ENCODE measurements at places on chromosomes 3 and 15.

GRCh38 chr3:188993181-188993580 lies 178.6 kb upstream of the TPRG1 start:
- DNase-seq = no peak

GRCh38 chr15:77120576-77120975 lies 49.7 kb upstream of the TSPAN3 start:
- DNase-seq = no peak

GRCh38 chr15:52558196-52558595 lies 10.6 kb downstream of the ARPP19 start:
- peak; percentile 29 for DNase-seq

- no peak for DNase-seq
Observed at GRCh38 chr3:130895690-130896488, 2.0 kb downstream of the ATP2C1 start.

DNA sequence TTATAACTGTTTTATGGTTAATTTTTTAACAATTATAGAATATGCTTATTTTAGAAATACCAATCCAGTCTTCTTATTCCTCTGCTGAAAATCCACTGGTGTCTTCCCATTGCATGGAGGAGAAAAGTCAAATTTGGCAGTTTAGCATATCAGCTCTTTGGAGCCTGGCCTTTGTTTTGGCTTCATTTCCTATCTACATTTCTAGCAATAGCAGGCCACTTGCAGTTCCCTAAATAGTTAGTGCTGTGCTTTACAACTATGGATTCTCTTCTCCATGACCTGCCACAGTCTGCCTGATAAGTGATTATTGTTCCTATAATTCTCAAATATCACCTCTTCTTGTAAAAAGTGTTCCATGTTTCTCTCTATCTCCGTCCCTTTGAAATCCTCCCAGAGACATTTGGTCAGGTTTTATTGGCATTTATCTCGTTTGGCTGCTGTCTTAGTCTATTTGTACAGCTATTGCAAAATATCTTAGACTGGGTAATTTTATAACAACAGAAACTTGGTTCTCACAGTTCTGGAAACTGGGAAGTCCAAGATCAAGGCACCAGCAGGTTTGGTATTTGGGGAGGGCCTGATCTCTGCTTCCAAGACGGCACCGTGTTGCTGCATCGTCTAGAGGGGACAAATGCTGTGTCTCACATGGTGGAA lies 8.2 kb upstream of the SEC22A start:
- no peak for DNase-seq

DNA sequence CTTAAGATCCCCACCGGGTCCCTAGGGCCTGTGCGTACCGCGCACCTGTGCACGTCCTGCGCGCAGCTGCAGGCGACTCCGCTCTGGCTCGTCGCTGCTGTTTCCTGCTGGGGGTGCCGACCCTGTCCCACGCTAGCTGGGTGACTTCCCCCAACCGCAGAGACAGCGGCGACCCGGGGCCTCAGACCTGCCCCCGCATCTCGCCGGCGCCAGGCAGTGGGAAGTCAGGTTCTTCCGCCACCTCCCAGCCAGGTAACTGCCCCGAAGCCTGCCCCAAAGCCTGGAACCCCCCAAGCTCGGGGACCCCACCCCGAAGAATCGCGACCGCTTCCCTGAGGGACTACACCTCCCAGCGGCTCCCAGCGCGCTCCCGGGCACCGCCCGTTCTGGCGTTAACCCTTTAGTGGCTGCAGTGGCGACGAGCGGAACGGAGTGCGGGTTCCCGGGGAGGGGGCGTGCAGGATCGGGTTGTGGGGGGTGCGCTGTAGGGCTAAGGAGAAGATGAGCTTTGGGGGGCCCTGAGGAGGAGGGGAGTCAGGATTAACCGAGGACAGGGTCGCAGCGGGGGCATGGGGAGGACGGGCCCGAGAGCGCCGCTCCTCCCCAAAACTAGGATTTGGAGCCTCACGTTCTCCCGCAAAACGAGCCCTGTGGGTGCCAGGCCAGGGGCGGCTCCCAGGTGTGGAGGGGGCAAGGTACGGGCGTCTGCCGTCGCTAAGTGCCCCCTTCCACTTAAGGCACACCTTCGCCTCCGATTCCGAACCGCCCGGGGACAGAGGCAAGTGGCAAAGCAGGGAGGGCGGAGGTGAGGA lies 589 bp downstream of the NEIL1 start:
- no peak for DNase-seq

GRCh38 chr3:179113903-179114302 lies 34.3 kb upstream of the PIK3CA start:
- DNase-seq = peak; percentile 44

DNA sequence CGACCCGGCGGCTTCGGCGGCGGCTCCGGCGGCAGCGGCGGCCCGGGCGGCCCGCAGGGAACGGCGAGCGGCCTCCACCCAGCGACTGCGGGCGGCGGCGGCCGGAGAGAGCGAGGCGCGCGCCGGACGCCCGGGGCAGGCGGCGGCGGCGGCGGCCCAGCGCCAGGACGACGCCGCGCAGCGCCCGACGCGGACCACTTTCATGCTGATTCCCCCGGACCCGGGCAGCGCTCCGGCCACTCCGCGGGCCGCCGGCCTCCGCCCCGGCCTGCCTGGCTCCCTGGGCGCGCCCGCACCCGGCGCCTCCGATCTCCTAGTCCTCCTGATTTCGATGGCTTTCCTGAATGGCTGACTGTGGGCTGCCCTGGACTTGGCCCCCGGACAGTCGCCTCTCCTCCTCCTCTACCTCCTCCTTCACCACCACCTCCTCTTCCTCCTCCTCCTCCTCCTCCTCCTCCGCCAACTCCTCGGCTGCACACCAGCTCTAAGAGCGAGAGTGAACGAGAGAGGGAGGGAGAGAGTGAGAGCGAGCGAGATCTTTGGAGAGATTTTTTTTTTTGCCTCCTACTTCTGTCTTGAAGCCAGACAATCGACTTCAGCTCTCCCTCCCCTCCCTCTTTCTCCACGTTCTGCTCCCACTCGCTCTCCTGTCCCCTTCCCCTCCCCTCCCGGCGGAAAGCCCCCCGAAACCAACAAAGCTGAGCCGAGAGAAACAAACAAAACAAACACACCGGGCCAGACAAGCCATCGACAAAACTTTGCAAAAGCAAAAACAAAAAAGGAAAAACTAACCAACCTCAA lies 844 bp downstream of the NR2F2 start:
- DNase-seq = no peak

DNA sequence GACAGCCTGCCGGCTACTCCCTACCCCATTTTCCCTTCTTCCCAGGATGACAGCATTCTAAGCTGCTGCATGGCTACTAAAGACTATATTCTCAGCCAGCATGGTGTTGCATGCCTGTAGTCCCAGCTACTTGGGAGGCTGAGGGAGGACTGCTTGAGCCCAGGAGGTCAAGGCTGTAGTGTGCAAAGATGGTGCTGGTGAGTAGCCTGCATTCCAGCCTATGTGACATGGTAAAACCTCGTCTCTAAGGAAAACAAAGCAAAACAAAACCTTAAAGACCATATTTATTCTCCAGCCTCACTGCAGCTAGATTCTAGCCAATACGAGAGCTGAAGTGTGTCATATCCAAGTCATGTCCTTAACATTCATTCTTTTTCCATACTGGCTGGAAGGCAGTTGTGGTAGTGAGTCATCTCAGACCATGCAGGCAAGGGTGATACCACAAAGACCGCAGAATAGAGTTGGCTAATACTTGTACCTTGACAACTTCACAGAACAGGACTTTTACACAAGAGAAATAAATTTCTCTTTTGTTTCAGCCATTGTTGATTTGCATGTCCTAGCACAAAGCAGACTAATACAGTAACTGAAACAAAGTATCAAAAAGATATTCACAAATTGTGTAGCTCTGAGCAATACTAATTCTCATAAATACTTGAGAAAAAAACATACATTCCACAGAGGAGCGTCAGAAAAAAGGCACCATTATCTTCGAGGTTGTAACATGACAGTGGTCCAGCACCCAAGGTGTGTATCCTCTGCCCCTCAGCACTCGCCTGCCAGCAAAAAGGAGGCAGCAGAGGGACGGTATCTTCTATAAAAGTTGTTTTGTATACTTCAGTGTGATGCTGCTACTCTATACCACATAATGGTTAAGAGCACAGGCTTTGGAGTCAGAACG lies 14.8 kb downstream of the PBRM1 start:
- DNase-seq = peak; percentile 99

DNA sequence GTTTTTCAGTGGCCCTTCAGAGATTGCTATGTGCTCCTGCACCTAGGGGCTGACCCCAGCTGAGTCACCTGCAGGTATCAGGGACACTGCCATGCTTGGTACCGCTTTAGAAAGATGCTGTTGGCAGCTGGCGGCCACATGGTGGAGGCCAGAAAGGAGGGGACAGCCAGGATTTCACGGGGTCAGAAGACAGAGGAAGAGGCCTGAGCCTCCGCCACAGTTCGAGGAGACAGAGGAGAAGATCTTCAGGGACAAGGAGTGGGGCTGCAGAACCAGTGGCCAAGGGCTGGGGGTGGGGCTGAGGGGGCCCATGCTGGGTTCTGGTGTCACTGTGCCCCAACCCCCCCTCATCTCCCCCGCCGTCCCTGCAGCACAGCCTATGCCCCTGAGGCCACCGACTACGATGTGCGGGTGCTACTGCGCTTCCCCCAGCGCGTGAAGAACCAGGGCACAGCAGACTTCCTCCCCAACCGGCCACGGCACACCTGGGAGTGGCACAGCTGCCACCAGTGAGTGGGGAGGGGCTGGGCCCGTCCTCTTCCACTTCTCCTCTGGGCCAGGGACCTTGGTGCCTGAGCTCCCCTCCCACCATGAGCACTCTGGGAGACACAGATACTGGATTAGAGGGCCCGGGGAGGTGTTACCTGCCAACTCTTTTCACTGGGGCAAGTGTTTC lies 19.9 kb downstream of the LOXL1 start:
- DNase-seq = no peak

- peak; percentile 11 for DNase-seq
Observed at GRCh38 chr3:155701882-155702465, 42.9 kb downstream of the PLCH1 start.

- DNase-seq = no peak
Observed at GRCh38 chr3:4067893-4068292, 235.3 kb upstream of the SETMAR start.

GRCh38 chr3:1734494-1735122 lies 364.1 kb upstream of the CNTN4 start:
- DNase-seq = no peak

DNA sequence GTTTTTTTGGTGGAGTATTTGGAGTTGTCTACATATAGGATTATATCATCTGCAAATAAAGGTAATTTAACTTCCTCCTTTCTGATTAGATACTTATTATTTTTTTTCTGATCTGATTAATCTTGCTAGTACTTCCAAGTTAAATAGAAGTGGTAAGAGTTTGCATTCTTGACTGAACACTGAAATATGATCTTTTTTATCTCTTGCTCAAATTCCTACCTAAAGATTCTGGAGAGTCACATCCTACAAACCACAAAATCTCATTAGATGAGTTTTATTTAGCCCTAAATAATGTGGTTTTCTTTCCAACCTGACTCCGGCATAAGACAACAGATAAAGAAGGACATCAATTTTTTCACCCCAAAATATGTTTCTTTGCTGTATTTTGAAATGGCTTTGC lies 977.9 kb upstream of the GBE1 start:
- no peak for DNase-seq

- DNase-seq = no peak
Observed at GRCh38 chr15:71112429-71112828, 2.8 kb upstream of the THSD4 start.

- DNase-seq = no peak
Observed at GRCh38 chr15:90603893-90604292, 74.2 kb downstream of the CRTC3 start.

DNA sequence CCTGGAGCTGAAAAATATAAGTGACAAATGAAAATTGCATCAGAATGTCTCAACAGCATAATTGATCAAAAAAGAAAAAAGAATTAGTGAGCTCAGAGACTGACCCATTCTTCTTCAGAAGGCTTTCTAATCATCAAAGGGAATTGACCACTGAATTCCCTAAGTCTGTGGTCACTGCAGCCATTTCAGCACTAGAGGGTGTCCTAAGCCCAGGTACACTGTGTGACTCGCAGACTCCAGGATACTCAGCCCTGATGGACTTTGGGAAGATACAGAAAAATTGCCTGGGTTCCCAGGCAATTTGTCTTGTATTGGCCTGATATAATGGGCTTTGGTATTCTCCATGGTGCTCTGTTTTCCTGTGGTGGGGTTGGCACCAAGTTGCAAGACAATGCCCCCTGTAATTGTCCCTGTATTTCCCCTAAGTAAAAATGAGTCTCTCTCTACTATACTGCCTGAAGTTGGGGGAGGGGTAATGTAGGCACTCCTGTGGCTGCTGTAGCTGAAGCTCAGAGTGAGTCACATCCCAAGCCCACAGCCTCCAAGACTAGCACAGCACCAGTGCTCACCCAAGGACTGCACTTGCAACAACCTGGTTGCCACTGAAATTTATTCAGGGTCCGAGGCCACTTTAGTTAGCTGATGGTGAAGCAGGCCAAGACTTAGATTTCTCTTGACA lies 256.0 kb upstream of the STAC start:
- DNase-seq = peak; percentile 14

GRCh38 chr3:30658328-30659052 lies 52.1 kb downstream of the TGFBR2 start:
- peak; percentile 73 for DNase-seq

DNA sequence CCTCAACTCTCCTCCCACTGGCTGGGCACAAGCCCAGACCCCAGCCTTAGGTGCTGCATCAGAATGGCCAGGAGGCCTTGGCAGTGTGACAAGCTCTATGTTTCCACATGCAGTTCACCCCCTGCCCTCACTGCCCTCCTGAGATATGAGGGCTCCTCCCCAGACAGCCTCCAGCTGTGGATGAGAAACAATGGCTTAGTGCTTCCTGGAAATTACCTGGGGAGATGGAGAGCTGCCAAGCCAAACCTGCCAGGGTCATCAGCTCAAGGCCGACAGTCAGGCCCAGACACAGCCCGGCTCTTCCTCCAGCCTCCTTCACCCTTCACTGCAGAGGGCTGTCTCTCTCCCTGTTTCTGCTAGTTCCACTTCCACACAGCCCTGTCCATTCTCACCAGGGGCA lies 76.3 kb downstream of the MYLK start:
- DNase-seq = no peak

DNA sequence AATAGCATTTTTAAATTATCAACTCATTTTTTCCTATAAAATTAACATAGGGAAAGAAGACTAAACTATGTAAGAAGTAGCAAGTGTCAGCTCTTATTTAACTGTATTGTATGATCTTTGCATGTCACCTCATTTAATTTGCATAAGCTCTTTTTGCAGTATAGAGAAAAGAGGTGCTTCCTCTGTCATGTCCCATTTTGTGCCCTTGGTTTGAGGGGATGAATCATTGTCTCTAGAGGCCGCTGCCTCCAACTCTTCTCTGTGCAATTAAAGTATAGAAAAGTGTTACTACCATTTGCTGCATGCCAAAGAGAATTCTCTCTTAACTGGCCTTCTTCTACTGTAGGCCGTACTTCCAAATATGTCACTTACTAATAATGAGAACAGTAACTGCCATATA lies 93.4 kb downstream of the LRRC28 start:
- DNase-seq = no peak

Data from skeletal muscle cell (primary cell).